A172 (cell line): ENCODE measurements at places on chromosomes 2 and 18. TPM values are rescaled to one million over a fixed set of nuclear protein-coding genes. Genes with fewer than 3 reads are reported as not detected.

DNA sequence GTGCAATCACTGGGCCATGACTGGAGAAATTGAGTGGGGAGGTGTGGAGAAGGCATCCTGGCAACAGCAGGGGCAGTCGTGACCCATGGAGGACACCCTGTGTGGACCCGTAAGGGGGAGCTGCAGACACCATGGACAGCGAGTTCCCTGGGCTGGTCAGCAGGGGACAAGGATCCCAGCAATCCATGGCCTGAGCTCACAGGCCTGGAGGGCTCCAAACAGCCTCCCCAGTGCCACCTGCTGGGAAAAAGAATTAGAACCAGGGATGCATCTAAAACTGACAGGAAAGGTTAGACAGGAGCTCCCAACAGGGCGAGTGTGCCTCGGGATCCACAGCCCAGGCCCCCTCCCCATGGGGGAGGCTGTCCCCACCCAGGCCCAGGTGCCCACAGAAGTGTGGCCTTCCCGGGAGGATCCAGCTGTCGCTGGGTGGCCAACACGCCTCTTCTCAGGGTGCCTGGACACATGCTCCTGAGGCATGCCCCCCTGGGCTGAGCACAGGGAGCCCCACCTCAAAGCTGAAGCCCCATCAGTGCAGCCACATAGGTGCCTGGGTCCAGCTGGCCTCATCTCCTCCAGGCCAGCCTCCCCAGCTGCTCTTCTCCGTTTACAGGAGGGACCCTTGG, 20.5 kb upstream of the KIF1A start:
- peak; percentile 74 for DNase-seq

- peak; percentile 80 for DNase-seq
Observed at GRCh38 chr18:14976736-14977430, 228.9 kb downstream of the ANKRD30B start.

DNA sequence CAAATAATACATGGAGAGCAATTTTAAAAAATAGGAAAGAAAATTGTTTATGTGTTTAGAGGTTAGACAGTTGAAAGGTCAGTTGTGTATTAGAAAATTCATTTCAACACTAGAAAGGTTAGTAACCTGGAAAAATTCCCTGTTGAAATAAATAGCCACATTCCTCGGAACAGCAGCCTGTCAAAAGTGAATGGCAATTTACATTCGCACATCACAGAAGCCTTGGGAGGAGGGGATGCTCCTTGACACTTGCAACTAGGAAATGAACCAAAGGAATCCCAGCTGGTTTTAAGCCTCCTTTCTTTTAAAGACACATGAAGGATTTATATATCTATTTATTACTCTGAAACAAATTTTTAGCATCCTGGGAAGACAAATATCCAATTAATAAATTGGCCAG, 653.5 kb upstream of the LRRTM4 start:
- DNase-seq = no peak

DNA sequence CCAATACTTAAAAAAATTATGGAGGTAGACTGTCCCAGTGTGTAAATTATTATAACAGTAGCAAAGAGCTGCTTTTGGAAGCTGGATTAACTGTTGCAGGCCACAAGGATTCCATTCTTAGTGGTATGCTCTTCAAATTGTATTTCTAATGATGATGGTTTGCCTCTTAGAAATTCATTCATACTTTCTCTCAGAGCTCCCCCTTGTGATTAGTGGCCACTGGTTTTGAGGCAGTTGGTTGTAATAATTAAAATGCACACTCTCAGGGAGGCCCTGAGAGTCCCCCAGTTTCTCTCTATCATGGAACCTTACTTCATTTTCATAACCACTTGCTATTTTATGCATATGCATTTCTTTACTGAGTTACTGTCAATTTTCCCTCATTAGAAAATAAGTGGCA, 122.5 kb downstream of the PLA2R1 start:
- DNase-seq = peak; percentile 20

DNA sequence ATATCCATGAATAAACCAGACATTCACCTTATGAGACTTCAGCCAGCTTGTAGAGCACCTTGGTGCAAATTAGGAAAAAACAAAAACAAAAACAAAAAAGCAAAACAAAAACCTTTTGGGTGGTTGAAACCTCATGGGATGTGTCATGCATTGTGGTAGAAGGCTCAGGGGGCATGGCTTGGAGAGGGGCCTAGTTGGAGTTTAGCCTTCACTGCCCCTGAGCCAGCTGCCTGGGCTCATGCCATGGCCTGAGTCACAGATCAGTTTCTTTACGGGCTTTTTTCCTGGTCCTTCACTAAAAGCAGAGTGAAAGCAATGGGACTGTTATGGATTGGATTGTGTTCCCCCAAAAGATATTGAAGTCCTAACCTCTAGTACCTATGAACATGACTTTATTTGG, 22.0 kb upstream of the DAPL1 start:
- peak; percentile 18 for DNase-seq

- DNase-seq = no peak
Observed at GRCh38 chr2:239688122-239688681, 287.4 kb upstream of the HDAC4 start.

DNA sequence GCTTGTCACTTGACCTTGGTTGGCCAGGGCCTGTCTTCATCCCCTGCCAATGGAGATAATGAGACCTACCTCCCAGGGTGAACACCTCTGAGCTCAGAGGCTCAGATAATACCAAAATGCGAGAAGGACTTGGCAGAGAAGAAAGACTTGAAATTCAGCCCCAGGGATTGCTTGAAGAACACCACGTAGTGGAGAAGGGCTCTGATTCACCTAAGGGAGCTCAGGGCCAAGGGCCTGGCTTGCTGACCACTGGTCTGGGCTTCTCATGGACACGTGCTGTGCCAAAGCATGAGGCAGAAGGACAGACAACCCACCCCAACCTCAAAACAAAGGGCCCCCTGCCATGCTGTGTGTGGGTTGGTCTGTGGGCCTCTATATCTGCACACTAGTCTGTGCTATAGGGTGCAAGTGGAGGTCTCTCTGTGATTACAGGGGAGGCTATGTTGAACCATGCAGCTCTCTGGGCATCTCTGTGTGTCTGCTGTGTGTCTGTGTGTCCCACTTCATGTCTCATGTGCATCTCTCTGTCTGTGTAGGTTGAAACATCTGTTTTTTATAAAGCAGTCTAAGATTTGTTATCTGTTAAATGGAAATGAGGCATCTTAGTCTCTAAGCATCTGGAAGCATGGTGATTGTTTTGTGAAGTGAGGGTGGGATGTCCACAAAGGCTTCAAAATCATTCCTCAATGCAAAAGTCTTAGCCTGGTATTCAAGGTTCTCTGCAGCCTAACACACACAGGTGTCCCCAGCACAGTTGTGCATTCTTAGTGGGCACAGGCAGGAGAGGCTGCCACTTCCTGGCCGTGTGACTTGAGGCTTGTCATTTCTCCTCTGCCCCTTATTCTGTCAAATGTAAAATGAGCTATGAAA, 61.0 kb upstream of the EPAS1 start:
- no peak for DNase-seq

GRCh38 chr2:45857867-45858520, 206.5 kb downstream of the PRKCE start:
- DNase-seq = no peak

- DNase-seq = peak; percentile 50
Observed at GRCh38 chr18:65938592-65939372, 188.0 kb downstream of the CDH7 start.

DNA sequence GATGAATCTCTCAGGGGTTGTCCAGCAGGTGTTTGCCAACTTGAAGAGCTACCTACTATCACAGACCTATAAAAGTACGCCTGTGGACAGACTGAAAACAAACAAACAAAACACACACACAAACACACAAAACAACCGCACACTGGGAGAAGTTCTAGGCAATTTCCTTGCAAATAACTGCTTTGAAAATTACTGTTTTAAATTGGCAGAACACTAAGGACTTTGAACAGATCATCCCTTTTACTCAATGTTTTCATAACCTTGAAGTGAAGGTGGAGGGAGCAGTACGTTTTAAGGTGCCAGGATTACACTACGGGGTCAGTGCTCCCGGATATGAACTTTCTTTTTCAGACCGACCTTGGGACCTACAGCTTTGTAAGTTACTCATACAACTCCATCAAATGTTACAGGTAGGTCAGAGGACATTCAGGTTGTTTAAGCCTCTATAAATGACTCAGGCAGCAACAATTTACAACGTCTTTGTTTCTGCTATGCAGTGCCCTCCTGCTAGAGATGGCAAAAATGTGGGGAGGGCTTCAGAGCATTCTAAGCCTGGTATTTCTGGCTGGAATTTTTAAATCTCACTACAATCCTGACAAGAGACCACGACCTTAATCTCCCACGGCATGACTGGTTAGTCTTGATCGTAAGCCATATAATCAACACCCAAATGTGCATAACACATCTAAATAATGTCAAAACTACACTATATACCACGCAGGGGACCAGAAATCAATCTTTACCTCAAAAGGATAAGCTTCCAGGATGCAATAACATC, 1.4 kb upstream of the SLC20A1 start:
- peak; percentile 91 for DNase-seq

MOGAT1 gene
- total RNA-seq = not detected in 2 replicates

SFTPB gene
- total RNA-seq = not detected in 2 replicates

ZNF804A gene
- 2.8 and 3.6 TPM in 2 replicates for total RNA-seq

AGPS gene
- total RNA-seq = 58.7 and 67.6 TPM in 2 replicates
